Stimulated activated CD8-positive, alpha-beta memory T cell treated with anti-CD3 and anti-CD28 coated beads, Interleukin-2, amount 100 ng/mL, for 1 hour (primary cell): ENCODE measurements at places on chromosomes 5 and 9.

- no peak for DNase-seq
Measured at GRCh38 chr5:89396278-89396954, 513.4 kb upstream of the MEF2C start.

DNA sequence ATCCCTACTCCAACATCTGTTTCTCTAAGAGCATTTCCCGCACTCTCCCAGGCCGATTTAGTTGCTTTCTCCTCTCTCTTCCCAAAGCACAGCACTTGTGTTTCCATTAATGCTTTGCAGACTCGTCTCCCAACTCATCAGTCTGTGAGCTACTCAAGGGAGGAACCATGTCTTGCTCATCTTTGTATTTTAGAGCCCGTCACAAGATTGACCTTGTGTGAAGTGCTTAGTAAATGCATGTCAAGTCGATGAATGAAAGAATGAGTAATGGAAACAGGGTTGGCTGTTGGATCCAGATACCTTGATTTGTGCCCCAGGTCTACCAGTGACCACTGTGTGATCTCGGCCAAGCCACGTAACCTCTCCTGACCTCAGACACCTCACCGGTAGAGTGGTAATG is 99.3 kb downstream of the KLF4 start:
- no peak for DNase-seq

DNA sequence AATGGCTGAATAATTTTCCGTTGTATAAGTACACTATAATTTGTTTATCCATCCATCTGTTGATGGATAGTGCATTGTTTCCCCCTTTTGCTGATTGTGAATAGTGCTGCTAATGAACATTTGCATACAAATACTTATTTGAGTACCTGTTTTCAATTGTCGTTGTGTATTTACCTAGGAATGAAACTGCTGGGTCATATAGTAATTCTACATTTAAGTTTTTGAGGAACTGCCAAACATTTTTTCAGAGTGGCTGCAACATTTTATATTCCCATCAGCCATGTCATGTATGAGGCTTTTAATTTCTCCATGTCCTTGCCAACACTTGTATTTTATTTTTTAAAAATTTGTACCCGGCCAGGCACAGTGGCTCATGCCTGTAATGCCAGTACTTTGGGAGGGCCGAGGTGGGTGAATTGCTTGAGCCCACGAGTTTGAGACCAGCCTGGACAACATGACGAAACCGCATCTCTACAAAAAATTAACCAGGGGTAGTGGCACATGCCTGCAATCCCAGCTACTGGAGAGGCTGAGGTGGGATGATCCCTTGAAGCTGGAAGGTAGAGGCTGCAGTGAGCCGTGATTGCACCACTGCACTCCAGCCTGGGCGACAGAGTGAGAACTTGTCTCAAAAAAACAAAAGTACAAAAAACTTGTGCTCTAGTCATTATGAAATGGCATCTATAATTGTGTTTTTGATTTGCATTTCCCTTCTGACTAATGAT is 2.2 kb upstream of the ANXA6 start:
- no peak for DNase-seq

DNA sequence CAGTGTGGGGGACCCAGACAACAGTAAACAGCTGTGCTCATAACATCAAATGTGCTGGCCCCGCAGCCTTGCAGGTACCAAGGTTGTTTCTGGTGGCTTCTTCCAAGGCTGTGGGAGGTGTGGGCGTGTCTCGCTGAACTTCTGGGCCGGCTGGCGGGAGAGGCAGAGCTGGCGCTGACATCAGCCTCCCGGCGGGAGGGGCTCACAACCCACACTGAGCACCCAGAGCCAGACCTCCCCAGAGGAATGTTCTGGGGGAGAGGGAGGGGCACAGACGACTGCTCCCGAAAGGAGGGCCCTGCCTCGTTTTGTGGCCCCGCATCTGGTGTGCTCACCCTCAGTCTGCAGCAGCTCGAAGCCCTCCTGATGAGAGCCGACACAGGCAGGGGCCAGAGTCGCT is 6.9 kb upstream of the SLC12A7 start:
- DNase-seq: no peak

GRCh38 chr5:145854651-145855258 is 18.1 kb downstream of the GRXCR2 start:
- DNase-seq: no peak

- DNase-seq: no peak
Measured at GRCh38 chr9:130846487-130847305, 11.6 kb downstream of the ABL1 start.

DNA sequence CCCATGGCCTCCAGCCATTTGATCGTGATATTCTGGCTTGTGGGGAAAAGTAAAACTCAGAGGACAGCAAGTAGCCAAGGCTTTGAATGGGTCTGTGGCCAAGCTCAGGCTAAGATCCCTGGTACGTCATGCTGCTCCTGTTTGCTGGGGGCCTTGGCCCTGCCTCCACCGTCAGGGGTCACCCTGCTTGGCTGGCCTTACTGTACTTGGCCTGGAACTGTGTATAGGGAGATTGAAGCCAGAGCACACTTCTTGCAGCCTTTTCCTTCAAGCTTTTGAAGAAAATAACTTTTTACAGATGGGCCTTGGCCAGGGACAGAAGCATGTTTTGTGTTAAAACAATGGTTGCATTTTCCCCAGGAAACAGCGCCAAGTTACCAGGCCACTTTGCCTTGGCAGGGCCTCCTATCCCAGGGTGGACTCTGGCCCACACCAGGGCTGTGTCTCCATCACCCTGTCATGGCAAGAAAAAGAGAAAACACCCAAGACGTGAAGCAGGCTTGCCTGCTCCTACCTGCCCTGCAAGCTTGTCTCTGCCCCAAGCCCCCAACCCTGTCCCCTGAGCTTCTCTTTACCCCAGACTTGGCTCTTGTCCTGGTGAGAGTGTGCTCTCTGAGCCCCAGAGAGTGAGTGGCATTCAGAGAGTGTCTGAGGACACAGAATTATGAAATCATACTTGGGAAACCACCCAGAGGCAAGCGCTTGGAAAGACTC is 286.9 kb downstream of the GADD45G start:
- no peak for DNase-seq

DNA sequence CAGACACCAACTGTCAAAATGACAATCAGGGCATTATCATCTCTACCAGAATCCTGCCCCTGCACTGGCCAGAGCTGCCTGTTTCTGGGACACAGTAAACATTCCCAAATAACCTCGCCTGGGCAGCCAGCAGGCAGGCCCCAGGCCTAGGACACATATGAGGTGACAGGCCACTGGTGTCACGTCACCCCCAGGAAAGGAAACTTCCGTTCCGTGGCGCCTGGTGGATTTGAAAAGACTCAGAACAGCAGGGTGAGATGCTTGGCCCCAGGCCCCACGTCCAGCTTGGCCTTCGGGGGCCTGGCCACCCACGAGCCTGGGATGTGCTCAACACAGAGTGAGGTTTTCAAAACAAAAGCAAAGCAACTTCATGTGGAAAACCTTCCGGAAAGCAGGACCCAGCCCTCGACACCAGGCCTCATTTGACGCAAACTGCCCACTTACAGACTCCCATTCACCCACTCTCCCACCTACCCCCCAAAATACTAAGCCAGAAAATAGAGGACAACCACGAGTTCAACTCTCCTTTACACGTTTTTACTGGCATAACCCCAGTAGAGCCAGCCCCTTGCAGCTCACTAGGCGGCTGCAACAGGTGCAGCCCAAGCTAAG is 1.2 kb downstream of the SEMA4D start:
- no peak for DNase-seq

- no peak for DNase-seq
Measured at GRCh38 chr5:36692791-36693763, 86.7 kb downstream of the SLC1A3 start.

DNA sequence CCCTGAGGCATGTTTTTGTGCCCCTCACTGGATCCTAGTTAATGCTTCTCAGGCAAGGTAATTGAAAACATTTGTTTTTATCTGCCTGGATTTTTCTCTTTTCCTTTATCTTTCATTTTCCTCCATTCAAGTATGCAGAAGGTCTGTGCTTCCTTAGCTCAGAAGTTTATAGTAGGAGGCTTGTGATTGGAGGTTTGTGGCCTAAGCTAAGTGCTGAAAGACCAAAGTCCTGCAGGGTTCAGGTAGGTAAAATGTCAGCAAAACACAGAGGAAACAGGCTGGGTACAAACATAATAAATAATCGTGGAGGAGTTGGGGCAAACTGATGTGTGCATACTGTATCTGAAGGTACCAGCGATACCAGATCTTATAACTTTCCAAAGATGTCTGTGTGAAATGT is 230.9 kb upstream of the KLF4 start:
- no peak for DNase-seq

- no peak for DNase-seq
Measured at GRCh38 chr5:176897263-176897662, 1.9 kb downstream of the HK3 start.

DNA sequence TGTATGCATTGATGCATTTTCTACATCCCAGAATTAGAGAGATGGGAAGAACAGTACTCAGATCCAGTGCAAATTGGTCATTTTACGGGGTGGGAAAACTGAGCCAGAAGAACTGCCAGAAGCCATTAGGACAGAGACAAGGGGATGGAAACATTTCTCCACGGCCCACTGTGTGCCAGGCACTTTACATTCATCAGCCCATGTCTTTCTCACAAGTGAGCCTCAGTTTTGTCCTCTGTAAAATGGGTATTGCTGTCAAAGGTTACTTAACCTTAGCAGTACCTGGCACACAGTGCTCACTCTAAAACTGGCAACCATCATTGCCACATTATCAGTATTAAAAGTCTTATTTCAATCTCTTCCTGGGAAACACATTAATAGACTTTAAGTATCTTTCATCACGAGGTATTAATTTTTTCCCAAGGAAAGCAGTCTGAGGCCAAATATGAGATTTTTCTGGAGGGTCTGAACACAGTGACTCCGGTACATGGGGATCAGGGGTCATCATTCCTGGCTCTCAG is 5.2 kb downstream of the DUSP1 start:
- DNase-seq: no peak

GRCh38 chr5:81365541-81365940 is 28.4 kb downstream of the ACOT12 start:
- DNase-seq: no peak

- DNase-seq: no peak
Measured at GRCh38 chr5:75706016-75706415, 11.2 kb downstream of the POC5 start.

GRCh38 chr5:133247151-133247709 is 195.4 kb downstream of the HSPA4 start:
- no peak for DNase-seq

DNA sequence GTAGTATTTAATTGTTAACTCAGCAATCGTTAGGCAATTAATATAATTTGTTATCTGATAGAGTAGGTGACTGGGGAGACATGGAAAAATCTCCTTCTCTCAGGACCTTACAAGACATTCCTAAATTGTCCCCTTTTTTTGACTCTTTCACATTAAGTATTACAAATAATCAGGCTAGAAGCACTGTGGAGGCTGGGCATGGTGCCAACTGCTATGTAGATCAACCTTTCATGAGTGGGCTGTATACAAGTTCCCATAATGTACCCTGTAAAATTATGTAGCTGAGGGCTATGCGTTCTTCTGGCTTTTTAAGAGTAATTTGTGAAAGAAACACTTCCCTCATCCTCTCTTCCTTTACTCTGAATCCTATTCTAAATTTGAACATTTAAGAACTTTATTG is 140.2 kb downstream of the NFIB start:
- DNase-seq: no peak

DNA sequence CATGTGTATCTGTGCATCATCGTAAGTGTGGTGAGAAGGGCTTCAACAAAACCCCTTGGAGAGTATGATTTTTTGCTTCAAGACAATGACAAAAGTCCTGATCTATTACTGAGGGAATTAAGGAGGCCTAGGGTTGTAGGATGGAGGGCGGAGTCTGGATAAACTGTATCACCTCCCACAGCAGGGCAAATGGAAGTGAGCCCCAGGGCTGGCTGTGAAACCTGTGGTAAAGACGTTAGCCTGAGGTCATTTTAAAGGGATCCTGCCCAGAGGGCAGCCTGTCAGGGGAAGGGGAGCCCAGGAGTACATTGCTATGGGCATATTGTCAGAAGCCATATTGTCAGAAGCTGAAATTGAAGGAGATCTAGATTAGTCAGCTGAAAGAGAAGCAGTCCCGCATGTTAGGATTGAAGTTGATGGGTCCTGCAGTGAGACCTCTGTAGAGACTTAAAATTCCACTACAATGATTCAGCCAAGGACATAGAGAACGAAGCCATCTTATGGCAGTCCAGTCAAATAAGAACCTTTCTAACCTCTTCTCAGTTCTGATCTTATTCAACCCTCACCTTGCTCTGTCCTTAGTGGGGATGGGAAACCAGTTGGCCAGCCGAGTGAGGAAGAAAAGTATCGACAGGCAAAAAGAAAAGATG is 26.9 kb downstream of the ADGRV1 start:
- DNase-seq: no peak

DNA sequence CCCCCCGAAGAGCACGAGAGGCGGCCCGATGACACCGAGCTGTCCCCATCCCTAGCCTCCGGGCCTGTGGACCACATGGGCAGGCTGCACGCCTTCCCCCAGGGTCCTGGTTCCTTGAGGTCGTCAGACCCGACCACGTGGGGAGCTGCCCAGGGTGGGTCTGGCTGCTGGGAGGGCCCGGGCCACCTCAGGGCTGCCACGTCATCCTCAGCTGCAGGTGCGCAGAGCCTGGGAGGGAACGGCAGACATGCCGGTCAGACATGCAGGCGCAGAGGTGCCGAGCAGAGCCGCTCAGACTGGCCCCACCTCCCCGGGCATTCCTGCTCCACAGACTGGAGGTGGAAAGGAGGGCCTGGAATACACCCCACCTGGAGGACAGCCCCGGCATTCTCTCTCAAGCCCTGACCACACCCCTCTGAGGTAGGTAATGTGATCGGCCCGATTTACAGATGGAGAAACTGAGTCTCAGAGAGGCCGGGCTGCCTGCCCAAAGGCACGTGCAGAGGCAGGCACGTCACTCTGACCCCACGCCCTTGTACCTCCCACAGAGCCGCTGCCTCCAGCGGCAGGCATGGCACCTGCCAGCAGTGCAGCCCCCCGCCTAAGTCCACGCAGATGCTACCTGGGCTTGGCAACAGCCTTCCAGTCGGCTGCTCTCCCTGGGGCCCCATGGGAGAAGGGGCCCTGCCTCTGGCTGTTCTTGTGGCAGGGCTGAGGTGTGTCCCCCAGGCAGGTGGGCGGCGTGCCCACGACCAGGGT is 649 bp downstream of the CCDC187 start:
- no peak for DNase-seq

DNA sequence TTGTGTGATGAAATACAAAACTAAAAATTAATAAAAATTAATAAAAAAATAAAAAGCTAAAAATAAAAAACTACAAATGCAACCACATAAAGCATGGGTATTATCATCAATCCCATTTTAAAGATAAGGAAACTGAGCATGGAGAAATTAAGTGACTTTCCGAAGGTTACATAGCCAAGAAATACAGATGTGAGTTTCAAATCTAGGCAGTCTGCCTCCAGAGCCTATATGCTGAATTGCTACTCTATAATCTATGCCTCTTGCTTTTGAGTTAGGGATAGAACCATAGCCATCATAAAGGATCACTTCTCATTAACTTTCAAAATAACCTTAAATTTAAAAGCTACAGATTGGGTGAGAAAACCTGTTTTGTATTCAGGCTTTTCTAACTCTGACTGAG is 18.8 kb upstream of the ERAP2 start:
- no peak for DNase-seq

DNA sequence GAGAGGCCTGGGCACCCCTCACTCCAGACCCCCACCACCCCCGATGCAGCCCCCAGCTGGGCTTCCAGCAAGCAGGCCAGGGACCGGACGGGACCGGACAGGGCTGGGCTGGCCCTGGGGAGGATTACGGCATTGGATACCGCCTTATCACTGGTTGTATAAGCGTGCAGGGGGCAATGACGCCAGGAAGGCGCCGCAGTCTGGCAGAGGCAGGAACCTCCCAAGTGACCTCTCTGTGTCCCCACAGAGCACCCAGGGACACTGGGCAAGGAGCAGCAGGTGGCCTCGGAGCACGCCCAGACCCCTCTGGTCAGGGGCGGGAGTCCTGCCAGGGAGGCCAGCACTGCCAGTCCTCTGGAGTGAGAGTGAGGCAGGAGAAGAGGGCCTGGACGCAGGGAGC is 723 bp upstream of the LCN15 start:
- no peak for DNase-seq
